COLO829 (cell line): ENCODE measurements at places on chromosomes 4 and X.

GRCh38 chr4:102807345-102807744 is 20.0 kb downstream of the UBE2D3 start:
- no peak for DNase-seq

- DNase-seq = no peak
These were observed 2.9 kb downstream of the FAM200B start for GRCh38 chr4:15684498-15684897.

GRCh38 chr4:2433609-2434350 is 15.0 kb downstream of the CFAP99 start:
- no peak for DNase-seq

DNA sequence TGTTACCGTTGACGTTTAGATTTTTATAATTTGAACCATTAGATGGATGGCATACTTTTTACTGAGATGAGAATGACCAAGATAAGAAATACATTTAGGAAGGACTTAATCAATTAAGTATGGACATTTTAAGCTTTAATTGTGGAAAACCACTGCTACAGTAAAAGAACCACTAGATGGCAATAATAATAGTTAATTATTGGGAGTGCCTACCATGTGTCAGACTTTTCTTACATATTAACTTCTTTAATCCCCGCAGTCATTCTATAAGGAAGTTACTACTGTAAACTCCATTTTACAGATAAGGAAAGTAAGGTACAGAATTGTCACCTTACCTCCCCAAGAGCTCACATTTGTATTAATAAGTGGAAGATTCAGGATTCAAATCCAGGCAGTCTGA is 48.5 kb upstream of the MYOZ2 start:
- peak; percentile 43 for DNase-seq

DNA sequence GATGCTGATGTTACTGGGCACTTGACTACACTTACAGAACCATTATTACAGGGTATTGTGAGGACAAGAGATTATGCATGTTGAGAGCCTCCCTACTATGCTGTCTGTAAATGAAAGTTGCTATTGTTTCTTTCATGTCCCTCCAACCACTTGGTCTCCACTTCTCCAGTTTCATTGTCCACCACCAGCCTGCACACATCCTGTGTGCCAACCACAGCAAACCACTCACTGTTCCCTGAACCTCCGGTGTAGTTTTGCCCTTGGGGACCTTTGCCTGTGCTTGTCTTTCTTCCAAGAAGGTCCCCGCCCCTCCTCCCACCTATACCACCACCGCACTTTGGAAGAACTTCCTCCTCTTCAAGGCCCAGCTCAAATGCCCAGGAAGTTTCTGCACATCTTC is 43.1 kb upstream of the AFF2 start:
- DNase-seq = no peak
